ENCODE measurements at places on chromosomes 3 and 15. TPM values are rescaled to one million over a fixed set of nuclear protein-coding genes. Genes with fewer than 3 reads are reported as not detected.

DNA sequence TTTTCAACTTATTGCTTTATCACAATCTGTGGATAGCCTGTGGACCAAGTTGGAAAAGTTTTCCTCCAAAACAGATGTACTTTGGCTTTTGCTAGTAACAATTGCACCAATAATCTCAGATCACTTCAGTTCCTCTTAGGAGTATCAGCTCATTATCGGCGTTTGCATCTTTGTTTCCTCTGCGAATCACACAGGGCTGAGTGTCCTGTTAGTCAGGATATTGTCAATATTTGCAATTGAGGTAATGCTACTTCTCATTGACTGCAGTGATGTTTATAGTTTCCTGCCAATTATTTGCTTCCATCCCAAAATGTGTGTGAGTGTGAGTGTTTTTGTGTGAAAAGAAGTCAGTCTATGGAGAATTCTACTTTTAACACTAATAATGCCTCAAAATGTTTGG is 545.0 kb downstream of the SI start:
- no peak for DNase-seq

DNA sequence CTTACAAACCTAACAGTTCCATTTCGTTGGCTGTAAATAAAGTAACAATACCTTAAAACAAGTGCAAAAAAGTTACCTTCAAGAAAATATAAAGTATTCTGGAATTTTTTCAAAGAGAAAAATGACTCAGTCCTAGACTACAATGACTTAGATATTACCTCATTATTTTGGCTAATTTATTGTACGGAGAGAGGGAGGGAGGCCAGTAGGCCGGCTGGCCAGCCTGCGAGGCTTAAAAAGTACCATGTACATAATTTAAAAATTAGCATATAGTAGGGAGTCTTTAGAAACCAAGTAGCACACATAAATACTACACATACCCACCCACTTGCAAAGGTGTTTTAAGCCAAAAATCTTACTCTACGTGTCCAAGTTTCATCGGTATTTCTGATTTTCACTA is 41.9 kb upstream of the MAP4 start:
- DNase-seq: no peak

DNA sequence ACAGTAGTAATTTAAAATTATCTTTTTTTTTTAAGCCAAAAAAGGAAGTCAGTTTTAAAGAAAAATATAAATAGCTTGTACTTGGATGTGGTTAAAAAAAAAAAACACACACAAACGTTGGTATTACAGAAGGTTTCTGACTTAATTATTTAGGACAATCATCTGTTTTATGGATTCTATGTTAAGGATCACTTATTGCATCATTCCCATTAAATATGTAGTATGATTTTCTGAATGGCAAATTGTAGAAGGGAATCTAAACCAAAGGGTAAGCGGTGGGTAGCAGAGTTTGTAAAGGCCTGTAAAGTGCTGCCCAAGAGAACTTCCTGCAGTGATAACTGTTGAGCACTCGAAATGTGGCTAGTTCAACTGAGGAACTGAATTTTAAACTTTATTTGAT is 8.0 kb downstream of the SENP2 start:
- DNase-seq: no peak

- no peak for DNase-seq
Measured at GRCh38 chr3:193149998-193150397, 91.0 kb upstream of the PLAAT1 start.

DNA sequence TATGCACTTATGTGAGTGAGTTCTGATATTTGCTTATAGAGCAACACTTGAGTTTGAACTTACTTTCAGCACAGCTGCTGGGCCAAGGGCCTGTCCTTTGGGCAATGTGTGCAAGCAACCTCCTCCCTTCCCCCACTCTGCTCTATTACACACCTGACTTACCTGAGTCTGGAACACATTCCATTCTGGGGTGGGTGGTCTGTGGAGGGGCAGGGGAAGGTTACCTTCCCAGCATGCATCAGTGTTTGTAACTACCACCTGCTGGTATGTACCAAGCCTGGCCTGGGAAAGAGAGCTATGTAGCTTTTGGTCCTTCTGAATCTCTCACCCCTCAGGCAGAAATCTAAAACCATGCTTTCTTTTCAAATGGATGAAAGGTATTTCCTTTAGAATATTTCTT is 103.0 kb downstream of the ISL2 start:
- no peak for DNase-seq

DNA sequence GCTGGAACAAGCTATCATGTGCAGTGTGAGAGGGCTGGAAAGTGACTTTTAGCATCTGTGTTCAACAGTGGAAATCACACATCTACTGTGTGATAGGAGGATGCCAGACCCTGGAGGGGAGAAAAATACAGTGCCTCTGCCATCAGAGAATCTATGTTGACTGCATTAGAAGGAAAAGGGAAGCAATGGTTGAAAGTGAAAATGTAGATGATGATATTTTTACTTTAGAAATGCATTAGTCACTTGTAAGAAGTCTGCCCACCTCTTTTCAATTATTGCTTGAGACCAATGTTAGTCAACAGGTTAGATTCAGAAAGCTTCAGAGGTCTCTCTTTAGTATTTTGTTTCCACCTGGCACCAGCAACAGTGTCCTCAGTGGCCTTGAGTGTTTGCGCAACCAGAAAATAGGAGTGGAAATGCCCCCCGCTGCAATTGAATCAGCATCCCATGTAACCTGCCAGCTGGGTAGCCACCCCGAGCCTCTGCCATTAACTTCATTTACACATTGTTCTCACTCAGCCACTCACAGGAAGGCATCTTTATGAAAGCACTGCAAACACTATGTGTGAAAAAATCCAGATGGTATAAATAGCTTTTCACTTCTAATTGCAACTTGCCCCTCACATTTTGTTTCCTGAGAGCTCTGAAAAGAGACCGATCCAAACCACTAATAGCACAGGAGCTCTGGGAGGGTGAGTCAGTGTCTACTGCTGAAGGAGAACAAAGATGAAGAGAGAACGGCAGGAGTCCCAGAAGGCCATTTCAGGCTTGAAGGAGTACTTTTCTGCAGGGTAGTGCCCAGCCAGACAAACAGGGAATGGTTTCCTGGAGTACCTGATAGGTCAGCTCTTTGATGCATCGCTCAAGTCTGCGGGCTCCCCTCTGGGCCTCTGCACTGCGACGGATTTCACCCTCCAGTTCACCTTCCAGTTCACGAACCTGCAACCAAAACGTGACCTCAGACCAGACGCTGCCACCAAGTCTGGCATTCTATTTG is 92.1 kb downstream of the HHLA2 start:
- DNase-seq: no peak

DNA sequence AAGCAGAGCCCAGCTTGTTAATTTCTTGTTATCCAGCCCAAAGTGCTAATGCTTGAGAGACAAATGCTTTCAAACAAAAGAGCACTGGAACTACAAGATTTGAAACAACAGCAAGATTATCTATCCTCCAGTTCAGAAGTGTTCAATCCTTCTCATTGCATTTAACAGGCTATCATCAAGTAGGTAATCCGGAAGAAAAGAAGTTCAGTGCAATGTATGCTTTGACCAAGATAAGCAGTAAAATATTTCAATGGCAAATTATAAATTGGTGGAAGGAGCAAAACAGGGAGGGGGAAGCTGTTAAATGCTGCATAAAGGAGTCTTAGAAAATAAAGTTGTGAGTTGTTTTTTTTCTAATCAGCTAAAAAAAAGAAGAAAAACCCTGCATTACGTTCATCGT is 8.8 kb downstream of the LRIG1 start:
- no peak for DNase-seq

DNA sequence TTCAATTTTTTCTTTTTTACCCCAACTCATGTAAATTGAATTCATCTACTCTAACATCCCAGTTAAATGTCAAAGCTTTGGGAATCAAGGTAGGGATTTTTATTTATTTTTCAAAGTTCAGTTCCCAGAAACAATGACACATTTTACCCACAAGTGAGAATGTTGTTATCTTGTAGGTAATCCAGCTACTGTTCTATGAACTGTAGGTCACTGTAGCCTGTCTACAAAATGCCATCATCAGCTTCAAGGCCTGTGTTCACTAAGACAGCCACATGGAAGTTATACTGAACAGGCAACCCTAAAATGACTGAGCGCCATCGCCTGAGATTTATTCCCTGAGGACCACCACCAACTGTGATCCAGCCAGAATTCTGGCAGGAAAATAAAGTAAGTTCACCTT is 219.7 kb downstream of the FHIT start:
- no peak for DNase-seq

The CORO2B gene
- total RNA-seq: 18.2 TPM

GRCh38 chr3:134486577-134487041 is 752 bp downstream of the CEP63 start:
- DNase-seq: no peak

DNA sequence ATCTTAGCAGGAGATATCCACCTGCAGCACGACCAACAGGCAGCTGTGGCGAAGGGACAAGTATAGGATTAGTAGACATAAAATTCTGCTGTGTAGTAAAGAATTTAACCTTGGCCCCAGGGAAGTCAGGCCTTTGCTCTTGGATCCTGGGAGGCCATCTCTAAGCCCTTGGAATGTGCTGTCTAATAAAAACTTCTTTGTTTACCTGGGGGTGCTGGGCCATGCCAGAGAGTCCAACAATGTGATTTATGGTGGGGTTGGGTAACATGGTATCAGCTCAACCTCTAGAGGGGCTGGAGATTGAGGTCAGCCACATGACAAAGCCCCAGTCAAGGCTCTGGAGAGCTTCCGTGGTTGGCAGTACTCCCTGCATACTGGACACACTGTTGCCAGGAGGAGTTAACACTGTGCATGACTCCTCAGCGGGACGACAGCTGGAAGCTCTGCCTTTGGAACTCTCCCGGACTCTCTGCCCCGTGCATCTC is 52.4 kb downstream of the HEG1 start:
- DNase-seq: peak; percentile 67

GRCh38 chr3:159652452-159652851 is 336.2 kb upstream of the IL12A start:
- no peak for DNase-seq

The TTLL13 gene
- total RNA-seq: not detected

- no peak for DNase-seq
Measured at GRCh38 chr3:71008350-71008935, 575.1 kb downstream of the FOXP1 start.

DNA sequence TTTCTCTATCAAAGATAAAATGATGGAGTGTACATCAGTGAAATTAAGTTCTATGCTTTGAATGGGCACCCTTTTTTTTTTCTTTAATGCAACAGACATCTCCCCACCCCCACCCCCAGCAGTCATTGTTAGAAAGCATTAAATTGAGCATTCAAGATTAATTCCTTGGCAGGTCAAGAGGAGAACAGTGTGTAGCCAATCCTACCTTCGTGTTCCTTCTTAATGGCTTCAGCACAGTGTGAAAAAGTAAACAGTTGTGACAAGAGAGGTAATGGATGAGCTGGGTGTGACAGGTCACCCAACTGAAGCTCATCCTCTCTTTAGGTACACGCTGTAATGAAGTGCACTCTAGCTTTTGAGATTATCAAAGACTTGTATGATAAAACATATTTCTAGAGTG is 198.5 kb upstream of the RARB start:
- DNase-seq: no peak

GRCh38 chr15:40130799-40131502 is 22.3 kb upstream of the BMF start:
- DNase-seq: no peak

GRCh38 chr3:13105181-13105895 is 32.1 kb upstream of the IQSEC1 start:
- no peak for DNase-seq
